NT2/D1 (cell line): ENCODE measurements at places on chromosomes 4 and X.

DNA sequence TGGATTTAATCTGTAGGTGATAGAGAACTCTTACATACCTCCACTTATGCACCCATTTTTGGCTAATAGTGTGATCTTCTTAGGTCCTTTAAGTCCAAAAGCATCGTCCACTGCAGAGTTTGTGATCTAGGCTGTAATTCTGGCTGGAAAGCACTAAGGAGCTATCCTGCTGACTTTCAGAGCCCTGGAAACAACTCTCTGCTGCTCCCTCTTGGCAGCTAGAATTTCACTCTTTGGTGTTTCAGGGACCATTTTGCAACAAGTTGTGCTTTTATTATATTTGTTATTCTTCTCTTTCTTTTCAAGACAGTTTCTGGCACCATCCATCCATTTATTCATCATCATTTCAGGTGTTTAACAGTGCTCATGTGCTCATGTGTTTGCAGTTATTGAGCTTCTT, 130.0 kb downstream of the RBM46 start:
- DNase-seq = peak; percentile 3

GRCh38 chr4:26837993-26838842, 22.4 kb upstream of the STIM2 start:
- DNase-seq = no peak

- DNase-seq = no peak
These were observed 212.8 kb downstream of the GPAT3 start for GRCh38 chr4:83748711-83749110.

DNA sequence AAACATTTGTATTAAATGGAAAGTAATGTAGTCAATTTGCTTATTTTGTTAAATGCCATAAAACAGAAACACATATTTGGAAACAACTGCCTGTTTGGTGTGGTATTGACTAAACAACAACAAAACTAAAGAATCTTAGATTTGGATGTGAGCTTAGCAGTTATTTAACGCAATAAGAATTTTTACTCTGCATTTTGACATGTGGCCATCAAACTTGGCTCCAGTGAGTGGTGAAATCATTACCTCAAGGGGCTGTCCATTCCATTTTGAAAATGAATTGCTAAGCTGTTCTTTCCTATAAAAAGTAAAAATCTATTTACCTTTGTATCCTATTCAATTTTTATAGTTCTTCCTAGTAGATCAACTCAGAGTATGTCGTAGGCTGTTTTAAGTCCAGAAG, 84.2 kb downstream of the DKK2 start:
- no peak for DNase-seq

DNA sequence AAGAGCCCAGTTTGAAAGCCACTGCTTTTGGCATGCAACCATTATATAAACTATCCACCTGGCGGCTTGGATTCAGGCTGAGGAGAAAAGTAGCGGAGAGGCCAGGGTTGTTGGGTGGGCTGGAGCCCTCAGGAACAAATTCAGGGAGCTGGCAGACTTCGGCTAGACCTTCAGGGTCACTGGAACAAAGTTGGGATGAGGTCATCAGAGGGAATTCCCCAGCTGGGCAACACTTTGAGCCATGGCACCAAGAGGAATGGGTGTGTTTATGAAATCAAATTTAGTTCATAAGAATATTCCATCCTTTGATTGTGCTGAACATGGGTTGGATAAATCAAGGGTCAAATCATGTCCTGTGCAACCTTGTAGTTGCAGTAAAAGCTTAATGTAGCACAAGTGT, 22.0 kb downstream of the MTMR1 start:
- no peak for DNase-seq

DNA sequence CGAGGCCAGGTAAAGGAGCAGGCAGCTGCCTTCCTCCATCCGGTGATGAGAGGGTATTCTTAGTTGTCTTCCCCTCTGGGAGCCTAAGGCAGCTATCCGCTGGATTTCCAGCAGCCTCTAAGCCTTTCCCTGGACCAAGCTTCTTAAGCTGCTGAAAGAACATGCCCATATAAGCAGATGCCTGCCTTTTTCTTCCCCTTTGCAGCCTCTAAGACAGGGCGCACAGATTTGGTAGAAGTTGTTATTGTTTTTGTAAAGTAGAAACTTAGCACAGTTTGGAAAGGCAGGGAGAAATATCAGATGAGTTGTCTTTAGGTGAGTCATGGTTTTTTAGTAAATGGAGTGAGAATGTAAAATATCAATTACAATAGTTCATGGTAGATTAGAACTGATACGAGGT, 210.8 kb downstream of the ARHGAP10 start:
- DNase-seq = no peak
